Large intestine (tissue), 12 donors: ENCODE measurements at places on chromosomes 5 and 9. TPM values are rescaled to one million over a fixed set of nuclear protein-coding genes. Genes with fewer than 3 reads are reported as not detected.

DNA sequence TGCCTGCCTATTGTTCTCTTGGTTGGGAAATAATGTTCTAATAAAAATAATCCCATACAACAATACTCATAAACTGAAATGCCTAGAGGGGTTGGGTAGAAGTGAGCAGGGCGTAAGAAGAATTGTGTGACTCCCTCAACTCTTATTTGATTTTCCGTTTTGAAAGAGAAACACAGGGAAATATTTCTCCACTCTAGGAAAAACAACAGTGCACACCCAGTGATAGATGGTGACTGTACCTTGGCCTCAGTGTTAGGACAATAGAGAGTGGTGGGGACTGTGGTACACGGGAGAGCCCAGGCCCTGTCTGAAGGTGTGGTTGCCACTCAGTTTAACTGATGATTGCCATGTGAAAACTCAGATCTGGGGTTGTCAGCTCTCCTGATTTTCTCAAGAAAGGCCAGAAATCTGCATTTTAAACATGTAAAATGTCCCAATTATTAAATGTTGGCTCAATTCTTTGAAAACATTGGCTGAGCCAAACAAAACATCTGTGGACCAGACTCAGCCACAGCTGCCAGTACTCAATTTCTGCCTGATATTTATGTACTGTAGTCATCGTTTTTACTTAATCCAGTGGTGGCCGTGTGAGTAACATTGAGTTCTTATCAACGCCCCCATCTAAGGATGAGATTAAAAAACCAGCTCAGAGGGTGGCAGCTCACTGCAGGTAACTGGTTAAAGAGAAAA lies 103.8 kb upstream of the ZNF618 start:
- DNase-seq, result no peak

GRCh38 chr5:134813827-134814226 lies 31.9 kb upstream of the C5orf24 start:
- no peak for DNase-seq

DNA sequence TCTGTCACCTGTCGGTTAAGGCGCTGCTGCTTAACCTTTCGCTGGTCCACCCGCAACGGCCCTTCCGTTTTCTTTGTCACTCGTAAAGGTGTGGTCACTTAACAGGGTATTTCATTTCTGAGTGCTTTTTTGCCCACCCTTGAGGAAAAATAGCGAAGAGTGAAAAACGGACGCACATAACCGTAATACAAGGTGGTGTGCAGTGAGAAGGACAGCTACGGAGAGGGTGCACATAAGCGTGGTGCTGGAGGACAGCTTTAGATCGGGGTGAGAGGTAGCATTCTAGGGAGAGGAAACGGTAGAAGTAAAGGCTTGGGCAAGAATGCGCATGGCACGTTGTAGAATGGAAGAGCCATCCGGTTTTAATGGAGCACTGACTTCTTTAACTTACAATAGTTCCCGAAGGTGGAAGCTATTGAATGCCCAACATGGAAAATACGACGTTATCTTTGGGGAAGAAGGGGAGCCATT lies 761 bp downstream of the CCT5 start:
- no peak for DNase-seq

- no peak for DNase-seq
These were observed 4.8 kb downstream of the CWC27 start for GRCh38 chr5:64773533-64773932.

DNA sequence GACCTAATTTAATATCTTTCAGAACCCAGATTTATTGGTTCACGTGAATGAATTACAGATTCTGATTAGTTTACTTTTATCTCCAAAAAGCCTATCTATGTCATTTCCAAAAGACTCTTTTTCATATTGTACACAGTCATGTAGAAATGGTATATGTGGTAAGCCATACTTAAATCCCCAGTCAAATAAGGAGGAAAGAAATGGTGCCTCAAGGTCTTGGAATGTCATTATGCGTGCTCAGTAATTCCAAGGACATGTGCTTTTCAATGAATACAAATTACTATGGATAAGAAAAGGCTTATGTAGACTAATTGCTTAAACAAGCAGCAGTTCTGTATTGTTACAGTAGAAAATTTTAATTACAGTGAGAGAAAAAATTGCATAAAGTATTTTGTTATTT lies 64.1 kb upstream of the TYRP1 start:
- DNase-seq, result no peak

GRCh38 chr5:24788829-24789514 lies 144.2 kb upstream of the CDH10 start:
- no peak for DNase-seq

- DNase-seq, result no peak
These were observed 202.0 kb upstream of the HAPLN1 start for GRCh38 chr5:83922699-83923098.

- peak; percentile 78 for DNase-seq
These were observed 286.7 kb downstream of the NFIB start for GRCh38 chr9:14027116-14027800.

DNA sequence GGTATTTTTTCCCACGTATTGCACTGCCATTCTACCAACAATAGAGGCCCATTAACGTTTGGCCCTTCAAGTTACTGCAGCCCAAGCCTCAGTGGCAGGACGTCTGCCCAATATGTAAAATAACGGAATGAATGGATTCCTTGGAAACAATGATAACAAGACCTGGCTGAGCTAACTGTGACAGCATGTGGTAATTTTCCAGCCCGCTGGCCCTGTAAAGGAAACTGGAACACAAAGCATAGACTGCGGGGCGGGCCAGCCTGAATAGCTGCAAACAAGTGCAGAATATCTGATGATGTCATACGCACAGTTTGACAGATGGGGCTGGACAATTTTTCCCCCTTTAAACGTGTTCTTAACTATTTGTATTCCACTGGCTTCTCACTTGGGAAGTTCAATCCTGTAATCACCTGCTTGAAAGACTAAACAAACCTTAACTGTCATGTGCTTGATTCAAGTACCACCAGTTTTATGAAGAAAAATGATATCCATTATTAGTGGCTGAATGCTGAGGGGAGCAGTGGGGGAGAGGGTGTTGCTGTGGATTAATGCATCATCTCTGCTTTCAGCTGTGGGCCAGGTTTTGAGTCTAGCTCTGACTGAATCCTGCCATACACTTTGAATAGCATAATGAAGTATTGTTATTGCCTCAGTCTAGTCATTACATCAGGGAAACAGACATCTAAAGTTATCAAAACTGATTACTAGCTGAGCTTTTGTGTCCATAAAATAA lies 323.9 kb downstream of the TMEM161B start:
- DNase-seq, result peak; percentile 4

DNA sequence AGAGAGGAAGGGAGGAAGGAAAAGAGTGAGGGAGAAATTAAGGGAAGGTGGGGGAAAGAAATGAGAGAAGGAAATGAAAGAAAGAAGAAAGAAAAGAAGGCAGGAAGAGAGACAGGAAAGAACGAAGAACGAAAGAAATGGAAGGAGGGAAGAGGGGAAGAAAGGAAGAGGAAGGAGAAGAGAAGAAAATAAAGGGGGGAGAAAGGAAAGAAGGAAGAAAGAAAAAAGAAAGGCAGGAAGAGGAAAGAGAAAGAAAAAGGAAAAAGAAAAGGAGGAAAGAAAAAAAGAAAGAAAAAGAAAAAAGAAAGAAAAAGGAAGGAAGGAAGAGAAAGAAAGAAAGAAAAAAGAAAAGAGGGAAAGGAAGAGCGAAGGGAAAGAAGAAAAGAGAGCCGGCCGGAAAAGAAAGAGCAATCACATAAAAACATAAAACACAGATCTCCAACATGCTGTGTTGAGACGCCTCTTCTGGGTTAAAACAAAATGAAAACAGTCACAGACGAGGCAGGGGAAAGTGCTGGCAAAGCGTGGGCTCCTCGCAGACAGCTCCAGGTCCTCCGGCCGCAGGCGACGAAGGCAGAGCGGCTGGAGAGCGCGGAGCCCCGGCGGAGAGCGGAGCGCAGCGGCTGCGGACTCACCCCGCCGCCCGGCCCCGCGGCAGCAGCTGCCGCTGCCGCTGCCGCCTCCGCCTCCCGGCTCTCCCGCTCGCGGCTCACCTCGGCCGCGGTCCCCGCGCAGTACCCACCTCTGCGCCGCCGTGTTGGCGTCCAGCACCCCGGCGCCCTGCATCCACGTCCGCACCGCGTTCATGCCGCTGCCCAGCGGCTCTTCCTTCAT lies 896 bp downstream of the EBF1 start:
- peak; percentile 48 for DNase-seq

ZNF354C gene
- 6.0 TPM for polyA plus RNA-seq

PTGES gene
- polyA plus RNA-seq, result 4.9 TPM

GABRB2 gene
- 3.7 TPM for polyA plus RNA-seq

HTR4 gene
- polyA plus RNA-seq, result 4.7 TPM

ANXA2R gene
- 1.4 TPM for polyA plus RNA-seq

MARCOL gene
- polyA plus RNA-seq, result not detected

POLR3G gene
- polyA plus RNA-seq, result 2.7 TPM
